Progenitor cell of endocrine pancreas (in vitro differentiated cells): ENCODE measurements at places on chromosomes 13 and 19.

DNA sequence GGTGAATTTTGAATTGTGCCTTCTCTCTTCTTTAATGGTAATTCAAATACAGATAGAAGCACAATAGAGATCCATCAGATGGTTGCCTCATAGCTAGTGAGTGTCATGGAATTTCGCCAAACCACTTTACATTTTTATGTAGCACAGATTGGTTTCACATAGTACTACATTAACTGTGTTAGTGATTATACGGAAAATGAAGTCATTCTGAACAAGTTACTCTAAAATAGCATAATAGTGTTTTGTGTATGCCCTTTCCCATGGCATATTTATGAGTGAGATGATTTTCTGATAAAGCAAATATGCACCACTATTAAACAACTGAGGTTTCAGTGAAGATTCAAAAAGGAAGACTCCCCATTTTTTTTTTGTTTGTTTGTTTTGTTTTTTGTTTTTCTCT is 1623.5 kb downstream of the PCDH9 start:
- DNase-seq: no peak

- DNase-seq: no peak
Measured at GRCh38 chr13:48424212-48424611, 11.3 kb upstream of the LPAR6 start.

DNA sequence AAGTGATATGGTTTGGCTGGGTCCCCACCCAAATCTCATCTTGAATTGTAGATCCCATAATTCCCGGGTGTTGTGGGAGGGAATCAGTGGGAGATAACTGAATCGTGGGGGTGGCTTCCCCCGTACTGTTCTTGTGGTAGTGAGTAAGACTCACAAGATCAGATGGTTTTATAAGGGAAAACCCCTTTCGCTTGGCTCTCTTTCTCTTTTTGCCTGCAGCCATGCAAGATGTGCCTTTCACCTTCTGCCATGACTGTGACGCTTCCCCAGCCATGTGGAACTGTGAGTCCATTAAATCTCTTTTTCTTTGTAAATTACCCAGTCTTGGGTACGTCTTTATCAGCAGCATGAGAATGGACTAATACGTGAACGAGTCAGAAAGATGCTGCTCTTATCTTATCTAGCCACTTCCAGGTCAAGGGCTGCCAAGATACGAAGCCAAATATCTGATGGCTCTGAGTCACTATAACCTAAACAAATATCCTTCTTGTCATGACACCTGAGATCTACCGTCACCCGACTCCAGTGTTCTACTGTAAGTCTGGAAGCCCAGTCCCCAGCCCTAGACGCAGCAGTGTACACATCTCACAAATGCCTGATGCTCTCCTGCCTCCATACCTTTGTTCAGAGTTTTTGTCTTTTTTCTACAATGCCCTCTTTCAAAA is 45.9 kb downstream of the SLC15A1 start:
- no peak for DNase-seq

DNA sequence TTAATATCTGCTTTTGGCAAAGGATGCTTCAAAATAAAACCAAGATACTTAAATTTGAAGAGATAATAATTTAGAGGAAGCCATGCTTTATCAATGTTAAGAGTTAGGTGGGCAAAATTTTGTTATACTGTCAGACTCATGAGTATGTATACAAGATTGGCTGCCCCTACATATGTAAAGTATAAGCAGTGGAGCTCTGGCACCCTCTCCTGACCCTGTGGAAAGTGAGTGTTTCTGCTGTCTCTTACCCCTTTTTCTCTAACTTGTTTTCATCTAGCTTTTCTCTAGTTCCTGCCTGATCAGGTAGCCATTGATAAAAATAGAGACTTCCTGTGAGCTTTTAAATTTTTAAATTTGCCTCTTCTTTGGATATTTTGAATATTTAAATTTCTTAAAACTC is 710.9 kb upstream of the SPRY2 start:
- no peak for DNase-seq

DNA sequence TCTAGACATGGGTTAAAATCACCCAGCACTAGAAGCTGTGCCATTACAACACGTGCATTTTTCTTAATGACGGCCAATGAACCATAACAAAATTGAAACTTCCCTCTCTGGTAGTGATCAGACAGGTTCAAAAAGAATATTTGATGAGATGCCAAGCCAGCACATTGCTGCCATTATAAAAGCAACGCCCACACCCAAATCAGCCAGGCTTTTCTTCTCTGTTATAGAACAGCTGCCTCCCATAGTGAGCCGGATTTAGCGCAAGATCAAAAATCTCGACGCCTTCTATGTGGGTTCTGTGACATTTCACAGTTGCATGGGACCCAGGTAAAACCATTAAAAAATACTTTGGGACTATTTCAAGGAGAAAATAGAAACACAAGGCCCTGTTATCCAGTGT is 1158.0 kb downstream of the EFNB2 start:
- no peak for DNase-seq

GRCh38 chr19:44530777-44531176 is 1.3 kb upstream of the CEACAM20 start:
- DNase-seq: no peak

DNA sequence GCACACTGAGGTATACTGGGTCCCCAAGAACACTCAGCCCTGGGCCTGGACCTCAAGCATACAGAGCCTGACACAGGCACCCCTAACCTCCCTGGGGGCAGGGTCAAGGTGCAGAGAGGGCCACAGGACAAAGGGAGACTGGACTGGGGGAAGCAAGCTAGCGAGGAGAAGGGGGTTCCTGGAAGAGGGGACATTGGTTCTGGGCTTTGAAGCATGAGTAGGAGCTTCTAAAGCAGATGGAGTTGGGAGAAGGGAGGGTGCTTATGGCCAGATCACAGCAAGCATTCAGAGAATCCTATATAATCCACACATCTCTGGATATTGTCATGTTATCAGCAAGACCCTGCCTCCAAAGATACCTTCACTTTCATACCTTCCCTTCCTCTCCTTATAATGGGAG is 3.2 kb downstream of the CIB3 start:
- no peak for DNase-seq

DNA sequence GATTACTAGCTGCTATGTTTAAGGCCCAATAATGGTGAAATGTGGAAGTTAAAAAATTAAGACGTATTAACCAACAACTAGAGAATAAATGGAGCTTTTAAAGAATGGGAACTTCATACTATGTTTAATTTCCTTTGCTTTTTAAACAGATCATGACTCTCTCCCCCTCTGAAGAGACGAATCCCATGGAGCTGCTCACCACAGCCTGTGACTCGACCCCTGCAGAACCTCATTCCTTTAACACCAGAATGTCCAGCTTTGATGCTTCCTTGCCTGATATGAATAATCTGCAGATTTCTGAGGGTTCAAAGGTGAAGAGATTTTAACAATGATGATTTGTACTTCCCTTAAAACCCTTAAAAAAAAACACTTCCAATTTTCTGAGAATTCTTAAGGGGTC is 53.0 kb downstream of the ZAR1L start:
- DNase-seq: no peak
